CMK (cell line): ENCODE measurements at places on chromosomes 7 and 10.
A peak's percentile ranks its signal among the peaks of the same experiment; 100 is the strongest.

DNA sequence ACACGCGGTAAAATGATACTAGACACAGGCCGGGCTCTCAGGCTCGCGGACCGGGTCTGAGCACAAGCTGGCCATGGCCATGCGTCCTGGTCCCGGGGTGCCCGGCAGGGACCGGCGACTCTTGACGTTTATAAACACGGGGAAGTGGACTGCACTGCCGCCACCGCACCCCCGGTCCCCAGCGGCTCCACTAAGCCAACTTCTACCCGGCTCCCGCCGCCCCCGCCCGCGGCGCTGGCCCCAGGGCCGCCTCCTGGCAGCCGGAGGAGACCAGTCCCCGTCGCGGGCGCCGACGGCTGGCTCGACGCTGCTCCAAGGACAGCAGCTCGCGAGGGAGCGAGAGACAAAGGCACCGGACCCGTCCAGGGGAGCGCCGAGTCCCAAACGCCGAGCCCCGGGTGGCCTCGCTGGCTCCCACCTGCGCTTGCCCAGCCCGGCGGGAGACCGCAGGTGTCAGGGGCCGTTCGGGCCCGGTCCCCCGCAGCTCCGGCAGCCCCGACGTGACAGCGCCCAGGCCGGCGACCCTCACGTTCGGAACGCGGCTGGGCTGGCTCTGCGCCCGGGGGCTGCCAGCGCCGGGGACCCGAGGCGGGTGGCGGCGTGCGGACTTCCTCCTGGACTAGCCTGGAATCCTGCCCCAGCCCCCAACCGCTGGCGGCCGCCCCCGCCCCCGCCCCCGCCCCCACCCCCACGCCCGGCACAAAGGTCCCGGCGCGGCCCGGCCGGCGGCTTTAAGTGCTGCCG, 517 bp downstream of the ITGB1 start:
- no peak for DNase-seq

DNA sequence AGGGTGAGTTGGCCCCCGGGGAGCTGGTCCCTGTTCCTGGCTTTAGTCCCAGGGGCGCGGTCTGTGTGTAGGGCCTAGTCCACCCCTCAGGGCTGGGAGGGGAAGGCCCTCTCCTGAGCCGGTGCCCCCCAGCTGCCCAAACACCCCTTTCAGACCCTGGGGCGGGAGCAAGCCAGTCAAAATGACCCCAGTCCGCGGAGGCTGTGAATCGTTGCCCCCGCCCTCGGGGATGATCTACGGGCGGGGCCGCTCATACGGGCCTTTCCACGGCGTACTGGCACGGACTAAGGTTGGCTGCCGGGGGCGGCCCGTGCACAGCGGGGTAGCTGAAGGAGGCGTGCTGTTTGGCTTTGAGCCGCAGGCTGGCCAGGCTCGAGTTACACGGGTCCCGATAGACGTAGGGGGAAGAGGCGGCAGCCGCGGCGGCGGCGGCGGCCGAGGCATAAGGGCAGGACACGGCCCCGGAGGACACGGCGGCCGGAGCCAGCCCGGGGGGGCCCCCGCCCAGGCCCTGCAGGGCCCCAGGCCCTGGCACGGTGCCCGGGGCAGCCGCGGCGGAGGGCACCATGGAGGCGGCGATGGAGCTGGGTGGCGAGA, 4.3 kb downstream of the ELOVL3 start:
- DNase-seq = no peak

- no peak for DNase-seq
Measured at GRCh38 chr7:8109196-8110022, 140.8 kb downstream of the GLCCI1 start.

- DNase-seq = no peak
Measured at GRCh38 chr7:68422281-68422680, 1176.0 kb upstream of the AUTS2 start.

DNA sequence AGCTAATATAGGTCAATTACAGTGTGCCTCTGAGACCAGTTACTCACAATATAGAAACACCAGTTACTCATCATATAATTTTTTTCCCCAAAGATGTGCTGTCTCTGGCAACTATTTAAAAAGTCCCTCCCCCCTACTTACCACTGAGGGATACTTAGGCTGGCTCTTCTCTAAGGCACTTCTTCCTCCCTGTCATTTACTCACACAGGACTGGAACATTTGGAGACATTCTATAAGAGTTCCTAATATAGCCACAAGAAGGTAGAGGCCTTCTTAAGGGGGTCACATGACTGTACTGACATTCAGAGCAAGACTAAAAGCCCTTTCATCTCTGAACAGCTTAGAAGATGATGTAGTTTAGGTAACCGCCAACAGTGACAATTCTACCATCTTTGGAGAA, 44.4 kb upstream of the SLIT1 start:
- no peak for DNase-seq

- no peak for DNase-seq
Measured at GRCh38 chr7:6553448-6554044, 2.3 kb upstream of the GRID2IP start.

DNA sequence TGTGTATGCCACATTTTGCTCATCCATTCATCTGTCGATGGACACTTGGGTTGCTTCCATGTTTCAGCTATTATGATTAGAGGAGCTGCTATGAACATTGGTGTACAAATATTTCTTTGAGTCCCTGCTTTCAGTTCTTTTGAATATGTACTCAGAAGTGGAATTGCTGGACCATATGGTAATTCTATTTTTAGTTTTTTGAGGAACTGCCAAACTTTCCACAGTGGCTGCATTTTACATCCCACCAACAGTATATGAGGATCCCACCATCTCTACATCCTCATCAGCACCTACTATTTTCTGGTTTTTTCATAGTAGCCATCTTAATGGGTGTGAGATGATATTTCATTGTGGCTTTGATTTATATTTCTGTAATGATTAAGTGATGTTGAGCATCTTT, 44.7 kb upstream of the ZMIZ2 start:
- DNase-seq = no peak

DNA sequence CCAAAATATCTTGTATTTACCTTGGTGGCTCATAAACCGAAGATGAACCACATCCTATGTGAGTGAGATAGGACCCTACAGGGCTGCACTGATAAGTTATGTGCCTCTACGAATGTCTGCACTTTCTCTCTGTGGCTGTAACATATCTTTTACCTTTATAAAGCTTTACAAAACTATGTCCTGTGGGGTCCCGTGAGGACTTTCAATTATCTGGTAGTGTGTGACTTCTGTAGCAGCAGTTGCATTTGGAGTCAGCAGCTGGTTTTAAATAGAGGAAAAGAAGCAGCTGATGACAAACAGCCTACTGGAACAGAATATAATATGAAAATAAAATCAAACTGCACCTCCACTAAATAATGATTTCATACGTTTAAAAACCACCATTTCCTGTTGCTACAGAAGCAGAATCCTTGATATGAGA, 222.4 kb upstream of the GNAI1 start:
- no peak for DNase-seq

GRCh38 chr10:118115701-118116100, 69.0 kb upstream of the RAB11FIP2 start:
- no peak for DNase-seq

DNA sequence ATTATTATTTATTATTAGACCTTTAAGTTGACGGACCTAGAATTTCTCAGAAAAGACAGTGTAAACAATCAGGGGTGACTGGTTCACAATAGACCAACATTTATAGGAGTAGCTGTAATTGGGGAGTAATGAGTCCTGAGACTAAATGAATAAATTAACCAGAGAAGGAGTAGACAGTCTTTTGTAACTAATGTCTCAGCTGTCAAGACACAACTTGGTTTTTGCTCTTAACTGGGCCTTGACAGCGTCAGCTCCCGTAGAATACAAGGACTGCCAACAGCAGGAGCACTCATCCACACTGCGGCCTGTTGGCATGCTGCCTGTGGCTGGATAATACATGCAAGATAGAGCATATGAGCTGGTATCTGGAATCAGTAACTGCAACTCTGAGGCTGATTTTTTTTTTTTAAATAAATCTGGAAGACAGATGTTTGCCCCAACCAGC, 123.9 kb downstream of the CACNA2D1 start:
- DNase-seq = no peak

DNA sequence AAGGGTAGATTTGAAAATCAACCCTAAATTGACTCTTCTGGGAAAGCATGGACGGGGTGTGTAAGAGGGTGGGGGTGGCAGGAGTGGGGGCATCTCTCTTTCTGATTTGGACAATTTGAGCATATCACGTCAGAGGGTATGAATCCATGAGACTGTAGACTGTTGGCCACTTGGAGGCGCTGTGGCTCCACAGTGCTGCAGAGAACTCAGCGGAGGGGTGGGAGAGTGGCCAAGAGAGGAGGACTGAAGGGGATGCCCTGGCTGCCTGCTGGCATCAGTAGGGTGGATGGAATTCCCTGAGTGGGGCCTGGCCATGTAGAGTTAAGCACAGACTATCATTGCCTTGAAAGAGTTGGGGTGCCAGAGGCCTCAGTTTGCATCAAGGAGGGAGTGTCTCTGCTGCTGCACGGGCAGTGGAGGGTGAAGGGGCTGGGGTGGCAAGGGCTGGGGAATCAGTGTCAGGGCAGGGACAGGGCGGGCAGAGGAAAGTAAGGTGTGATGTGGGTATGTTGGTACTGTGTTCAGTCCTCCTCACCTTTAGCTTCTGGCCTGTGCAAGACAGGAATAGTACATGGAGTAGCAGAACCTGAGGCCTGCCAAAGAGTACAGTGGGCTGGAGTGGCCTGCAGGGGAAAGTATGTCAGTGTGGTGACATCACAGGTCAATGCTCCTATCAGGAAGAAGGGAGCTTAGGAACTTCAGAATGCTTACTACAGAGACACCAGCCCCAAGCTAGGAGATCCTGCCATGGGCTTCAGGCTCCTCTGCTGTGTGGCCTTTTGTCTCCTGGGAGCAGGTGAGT, 133.5 kb upstream of the PRSS58 start:
- no peak for DNase-seq

DNA sequence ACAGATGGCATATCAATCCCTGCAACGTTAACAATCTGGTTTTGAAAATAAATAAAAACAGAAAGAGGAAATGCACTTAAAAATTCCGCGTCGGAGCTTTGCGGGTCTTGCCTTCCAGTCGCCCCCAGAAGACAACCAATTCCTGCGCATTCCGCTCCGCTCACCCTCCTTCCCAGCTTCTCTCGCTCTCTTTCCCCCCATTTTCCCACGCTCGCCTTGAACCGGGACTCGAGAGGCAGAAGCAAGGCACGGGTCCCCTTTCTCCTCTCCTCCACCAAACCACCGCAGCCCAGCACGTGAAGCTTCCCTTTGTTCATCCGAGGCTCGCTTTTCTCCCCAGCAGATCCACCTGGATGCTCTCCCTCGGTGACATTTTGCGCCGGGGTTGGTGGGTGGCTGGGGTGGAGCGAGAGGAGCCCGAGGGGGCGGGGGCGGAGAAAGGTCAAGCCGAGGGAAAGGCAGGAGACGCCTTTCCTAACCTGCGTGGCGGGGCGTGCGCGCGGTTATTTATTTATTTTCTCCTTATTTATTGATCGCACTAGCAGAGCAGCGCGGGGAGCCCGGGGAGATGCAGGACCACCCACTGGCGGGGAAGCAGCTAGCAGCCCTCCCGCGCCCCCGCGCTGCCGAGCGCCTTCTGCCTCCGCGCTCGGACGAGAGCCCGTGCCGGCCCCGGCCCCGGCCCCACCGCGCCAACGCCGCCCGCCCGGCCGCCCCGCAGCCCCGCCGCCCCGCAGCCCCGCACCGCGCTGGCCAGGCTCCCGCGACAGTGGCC, at the start of gene KCND2:
Gene KCND2 (plus strand): TSS at position 475 of the 775 bp plus-strand sequence.
- no peak for DNase-seq

GRCh38 chr10:24009115-24009514, 199.8 kb upstream of the KIAA1217 start:
- DNase-seq = no peak

DNA sequence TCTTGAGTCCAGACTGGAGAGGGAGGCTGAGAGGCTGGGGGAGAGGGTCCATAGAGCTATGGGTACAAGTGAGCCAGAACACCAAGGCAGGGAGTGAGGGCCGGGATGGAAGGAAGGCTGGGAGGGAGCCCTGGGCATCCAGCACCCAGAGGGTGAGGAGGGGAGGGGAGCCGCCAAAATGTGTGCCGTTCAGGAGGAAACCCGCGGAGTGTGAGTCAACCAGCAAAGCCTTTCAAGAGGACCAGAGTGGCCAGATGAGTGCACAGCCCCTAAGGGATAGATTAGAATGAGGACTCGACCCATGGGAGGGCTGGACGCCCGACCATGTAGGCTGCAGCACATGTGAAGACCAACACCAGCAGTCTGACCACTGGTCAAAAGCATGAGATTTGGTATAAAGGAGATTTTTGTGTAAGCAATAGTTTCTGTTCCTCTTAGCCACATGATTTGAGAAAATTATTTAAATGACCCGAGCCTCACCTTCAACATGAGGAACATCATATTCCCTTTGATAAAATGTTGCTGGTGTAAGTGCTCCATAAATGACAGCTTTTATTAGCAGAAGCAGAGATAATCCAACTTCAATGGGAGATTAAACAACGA, 179.7 kb upstream of the GRB10 start:
- DNase-seq = no peak

DNA sequence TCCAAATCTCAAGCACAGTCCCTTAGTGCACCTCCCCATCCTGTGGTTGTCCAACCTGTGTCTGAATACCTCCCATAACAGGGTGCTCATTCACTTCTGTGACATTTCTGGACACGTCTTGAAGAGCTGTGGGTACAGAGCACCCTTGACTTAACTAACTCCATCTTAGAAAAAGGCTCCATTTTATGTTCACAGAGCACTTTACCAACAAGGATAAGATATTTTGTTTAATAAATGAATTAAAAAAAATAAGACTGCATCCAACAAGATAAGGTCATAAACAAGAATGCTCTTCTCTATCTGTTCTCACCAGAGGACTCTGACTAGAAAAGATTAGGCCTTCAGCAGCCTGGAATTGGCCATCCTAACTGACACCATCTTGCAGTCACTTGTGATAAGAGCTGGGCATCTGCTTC, 335.2 kb upstream of the ZNF32 start:
- DNase-seq = peak; percentile 92

DNA sequence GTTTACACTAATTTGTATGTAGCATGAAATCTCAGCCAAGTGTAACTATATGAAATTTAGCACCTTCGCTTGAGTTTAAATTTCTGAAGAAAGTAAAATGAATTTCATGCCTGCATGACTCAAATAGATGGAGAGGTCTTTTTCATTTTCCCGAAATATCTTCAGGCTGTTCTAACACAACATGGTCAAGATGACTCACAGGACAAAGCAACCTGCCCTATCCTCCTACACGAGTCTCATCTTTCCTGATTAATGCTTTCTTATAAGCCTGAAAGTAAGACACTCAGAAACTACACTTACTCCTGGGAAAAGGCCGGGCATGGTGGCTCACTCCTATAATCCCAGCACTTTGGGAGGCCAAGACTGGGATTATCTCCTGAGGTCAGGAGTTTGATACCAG, 41.2 kb downstream of the CH25H start:
- no peak for DNase-seq

DNA sequence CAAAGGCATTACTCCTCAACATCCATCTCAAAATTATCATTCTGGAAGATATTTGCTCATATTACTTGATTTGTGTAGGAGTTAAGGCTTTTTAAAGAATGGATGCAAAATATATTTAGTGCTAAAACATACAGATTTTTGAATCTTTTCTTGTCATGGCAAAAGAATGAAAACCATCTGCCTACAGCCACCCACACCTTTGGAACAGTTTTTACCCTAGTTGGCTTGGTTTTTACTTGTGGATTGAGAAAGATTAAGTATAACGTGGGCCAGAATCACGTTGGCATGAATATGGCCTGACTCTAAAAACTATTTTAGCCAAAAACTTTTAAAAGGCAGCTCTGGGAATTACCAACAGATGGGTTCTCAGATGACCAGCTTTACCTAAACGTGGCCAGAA, 128.2 kb downstream of the SPAG6 start:
- no peak for DNase-seq
